WERI-Rb-1 (cell line): ENCODE measurements at places on chromosomes 16 and 17.

DNA sequence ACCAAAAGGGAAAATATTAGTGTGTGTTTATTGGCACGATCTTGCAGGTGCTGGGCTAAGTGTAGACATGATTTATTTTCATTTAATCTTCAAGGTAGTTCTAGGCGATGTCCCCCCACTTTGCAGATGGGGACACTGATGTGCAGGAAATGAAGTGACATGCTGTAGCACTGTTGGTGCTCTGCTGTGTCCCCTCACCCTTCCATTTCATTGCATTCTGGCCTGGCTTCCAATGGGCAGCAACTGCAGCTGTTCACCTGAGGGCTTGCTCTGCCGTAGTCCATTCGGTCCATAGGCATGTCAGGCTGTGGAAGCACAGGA is 123.9 kb downstream of the PRKCB start:
- no peak for DNase-seq

GRCh38 chr16:19898924-19899604 is 14.4 kb upstream of the GPRC5B start:
- DNase-seq, result peak; percentile 63

DNA sequence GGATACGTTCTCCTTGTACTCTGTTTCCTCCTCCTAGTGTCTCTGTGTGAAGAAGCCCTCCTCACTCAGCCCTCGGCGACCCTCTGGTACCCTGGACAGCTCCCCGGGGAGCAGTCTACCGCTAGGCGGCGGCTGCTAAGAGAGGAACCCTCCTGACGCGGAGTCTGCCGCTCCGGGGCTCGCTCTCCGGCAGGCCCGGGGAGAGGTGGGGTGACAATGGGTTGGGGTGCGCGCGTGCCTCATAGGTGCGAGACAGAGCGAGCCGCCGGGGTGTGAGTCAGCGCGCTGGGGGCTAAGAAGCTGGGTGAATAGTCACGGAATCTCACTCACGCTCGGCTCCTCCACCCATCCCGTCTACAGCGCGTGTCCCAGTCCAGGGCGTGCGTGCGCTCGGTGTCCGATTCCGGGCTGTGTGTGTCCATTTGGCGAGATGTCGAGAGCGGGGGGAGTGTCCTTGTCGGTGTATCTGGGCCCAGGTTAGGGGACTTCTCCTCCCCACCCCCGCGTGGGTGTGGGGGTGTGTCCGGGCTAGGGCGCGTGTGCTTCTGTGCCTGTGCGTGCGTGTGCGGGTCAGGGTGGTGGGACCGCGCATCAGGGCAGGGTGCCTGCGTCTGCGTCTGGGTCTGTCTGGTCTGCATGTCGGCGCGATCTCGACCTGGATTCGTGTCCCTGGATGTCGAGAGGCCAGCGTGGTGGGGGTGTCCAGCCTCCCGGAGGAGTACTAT is 577 bp upstream of the HS3ST2 start:
- DNase-seq, result peak; percentile 67

GRCh38 chr17:38728290-38728831 is 1.8 kb upstream of the CISD3 start:
- DNase-seq, result no peak

DNA sequence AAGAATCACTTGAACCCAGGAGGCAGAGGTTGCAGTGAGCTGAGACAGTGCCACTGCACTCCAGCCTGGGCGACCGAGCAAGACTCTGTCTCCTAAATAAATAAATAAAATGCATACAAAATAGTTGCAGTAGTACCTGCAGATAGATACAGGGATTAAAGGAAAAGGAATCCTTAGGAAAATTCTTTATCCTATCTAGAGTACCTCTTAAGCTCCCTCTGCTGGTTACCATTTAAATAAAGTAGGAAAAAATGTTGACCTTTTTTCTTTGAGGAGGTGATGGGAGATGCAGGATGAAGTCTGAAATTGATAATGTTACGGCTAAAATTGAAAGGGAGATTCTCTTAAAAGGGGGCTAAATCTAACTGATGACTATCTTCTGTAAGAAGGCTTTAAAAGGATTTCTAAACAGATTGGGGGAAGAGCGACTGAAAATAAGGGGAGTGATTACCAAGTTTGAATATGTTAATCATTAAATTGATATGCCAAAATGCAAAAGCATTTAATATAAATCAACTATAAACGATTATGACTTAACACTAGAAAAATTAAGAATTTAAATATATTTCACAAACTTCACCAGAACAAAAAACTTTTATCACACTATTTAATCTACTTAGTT is 29.4 kb downstream of the C16orf87 start:
- no peak for DNase-seq

DNA sequence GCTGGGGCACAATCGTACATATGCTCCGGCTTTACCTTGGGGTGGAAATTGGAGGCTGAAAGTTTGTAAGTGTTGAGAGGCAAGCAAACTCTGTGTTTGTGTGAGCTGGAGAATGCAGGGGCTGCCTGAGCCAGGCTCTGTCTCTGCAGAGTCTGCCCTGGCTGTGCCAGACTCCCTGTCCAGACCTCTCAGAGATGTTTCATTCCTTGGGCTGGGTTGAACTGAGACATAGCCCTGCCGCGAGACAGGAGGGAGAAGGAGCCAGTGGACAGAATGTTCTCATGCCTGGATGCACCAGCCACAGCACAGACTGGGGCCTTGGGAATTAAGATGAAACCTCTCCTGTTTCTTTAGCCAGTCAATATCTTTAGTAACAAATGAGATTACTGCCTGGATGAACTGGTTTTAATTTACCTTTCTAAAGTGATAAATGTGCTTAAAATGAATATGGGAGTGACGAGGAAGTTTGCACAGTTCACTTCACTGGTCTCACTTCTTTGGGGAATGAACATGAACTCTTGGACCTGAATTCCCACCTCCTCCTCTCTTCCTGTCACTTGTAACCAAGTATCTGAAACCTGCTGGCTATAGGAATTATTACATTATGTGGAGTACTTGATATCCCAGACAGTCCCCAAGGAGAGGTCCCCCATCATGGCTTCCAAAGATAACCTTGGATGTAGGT is 40.1 kb downstream of the YPEL2 start:
- DNase-seq, result peak; percentile 64

DNA sequence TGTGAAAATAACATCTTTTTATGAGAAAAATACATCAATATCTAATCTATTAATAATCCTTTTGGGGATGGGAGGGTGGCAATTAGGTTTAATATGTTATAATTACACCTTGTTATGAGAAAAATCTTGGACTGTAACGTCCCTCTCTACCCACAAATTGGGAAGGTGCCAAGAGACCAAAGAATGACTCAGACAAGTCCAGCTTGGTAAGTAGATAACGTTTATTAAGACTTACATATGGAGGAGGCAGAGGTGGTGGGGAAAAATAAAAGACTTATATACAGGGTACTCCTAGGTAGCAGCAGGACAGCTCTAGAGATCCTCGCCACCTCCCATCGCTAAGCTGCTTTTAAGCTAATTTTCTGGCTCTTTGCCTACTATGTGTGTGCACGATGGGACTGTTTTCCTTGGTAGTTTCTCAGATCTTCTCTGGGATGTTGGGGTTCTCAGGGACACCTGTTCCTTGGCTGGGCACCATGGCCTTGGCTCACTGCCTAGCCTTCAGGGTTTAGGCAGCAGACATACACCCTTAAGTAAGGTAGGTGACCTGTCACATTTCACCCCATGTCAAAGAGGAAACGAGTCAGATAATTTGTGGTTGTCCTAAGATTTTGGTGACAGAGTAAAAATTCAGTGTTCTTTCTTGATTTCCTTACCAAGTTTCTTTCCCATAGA is 31.5 kb downstream of the RBL2 start:
- DNase-seq, result no peak

DNA sequence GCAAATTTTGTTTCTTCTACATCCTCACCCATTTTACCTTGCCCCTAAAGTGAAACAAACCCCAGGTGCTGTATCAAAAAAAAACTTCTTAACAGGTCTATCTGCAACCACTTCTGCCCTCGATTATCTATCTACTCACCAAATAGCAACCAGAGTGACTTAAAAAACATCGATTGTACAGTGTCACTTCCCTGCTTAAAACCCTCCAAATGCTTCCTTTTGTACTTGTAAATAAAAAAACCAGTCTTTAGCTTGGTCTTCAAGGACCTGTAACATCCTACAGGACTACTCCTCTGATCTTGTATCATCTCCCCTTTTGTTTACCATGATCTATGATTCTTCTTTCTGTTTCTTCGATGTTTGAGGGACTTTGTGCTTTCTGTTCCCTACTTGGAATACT is 82.7 kb upstream of the CORO6 start:
- no peak for DNase-seq

DNA sequence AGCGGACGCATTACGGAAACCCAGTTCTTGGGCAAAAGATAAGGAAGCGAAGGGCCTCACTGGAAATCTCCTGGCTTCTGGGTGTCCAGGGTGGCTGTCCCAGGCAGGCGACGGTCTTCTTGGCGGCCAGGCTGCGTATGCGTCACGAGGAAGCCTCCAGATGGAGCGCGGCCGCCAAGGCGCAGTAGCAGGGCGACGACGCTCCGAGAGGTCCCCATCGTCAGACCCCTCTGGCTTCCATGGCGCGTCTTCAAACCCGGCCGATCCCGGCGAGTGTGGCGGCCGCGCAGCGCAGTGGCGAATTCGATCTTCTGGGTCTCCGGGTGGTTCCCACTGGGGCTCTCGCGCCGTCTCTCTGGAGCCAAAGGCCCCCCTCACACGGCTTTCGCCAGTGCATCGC is 13.8 kb upstream of the ANKRD40CL start:
- no peak for DNase-seq

DNA sequence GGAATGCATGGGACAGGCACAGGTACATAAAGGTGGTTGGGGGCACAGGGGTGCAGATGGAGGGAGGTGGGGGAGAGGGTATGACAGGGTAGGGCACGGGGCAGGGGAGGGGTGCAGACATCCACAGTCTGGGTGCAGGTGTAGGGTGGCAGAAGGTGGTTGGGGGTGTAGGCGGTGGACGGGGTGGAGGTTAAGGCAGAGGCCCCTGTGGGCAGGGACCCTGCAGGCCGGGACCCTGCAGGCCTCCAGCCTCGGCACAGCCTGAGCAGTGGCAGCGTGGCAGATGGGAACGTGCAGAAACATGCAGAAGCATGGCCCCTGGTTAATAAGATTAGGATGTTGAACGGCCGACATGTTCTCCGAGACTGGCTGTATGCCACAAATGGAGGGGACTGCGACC is 115.2 kb downstream of the RBFOX3 start:
- peak; percentile 61 for DNase-seq

GRCh38 chr16:24013864-24014645 is 178.3 kb downstream of the PRKCB start:
- peak; percentile 40 for DNase-seq

DNA sequence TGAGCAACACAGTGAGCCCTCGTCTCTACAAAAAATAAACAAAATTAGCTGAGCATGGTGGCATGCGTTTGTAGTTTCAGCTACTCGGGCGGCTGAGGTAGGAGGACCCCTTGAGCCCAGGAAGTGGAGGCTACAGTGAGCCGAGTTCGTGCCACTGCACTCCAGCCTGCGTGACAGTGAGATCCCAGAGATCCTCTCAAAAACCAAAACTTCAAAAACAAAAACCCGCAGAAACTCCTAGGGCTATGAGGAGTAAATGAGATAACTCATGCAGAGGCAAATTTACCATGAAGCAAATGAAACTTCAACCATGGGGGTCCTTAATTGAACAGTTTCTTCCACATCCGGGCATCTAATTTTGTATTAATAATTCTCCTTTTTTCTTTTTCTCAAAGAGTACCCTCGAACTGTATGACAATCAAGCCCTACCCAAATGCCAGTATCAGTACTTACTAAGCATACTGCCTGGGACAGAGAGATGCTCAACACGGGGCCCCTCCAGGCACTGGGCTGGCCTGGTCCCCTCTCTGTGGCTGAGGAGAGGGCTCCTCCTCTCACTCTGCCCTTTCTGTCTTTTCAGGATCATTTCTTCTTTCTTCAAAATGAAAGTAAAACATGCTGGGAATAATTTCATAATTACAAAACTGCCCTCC is 789 bp upstream of the PIPOX start:
- no peak for DNase-seq

DNA sequence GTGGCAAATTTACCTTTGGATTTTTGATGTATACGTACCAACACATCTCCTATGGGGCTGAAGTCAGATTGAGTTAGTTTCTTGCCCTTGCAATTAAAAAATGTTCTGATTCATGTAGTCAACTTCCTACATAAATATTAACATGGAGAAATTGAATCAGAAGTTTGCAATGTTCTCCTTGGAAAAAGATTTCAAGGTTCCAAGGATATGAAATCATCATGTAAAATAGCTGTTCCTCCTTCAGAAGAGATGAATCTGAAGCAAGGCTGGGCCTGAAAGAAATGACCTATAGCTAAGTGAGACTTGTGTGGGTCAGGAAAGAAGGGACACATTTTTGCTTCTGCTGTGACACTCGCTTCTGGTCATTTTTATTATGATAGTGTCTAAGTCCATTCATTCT is 131.7 kb downstream of the RGS9 start:
- DNase-seq, result no peak

DNA sequence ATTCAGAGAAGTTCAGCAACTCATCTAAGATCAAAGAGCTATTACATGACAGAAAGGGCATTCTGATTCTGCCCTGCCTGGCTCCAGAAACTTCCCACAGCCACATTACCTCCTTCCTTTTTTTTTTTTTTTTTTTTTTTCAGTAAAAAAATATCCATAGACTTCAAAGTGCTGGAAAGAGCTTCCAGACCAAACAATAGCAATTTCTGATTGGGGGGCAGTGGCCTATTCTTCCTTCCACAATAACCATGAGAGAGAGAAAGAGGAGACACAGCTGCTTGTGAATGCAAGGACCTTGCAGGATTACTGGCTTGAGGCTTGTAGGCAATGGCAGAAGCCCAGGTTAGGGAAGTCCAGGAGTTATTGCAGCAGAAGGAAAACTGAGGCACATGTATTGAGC is 151.0 kb upstream of the TOX3 start:
- DNase-seq, result no peak

- no peak for DNase-seq
Observed at GRCh38 chr17:60439501-60439900, 17.2 kb downstream of the CHCT1 start.

DNA sequence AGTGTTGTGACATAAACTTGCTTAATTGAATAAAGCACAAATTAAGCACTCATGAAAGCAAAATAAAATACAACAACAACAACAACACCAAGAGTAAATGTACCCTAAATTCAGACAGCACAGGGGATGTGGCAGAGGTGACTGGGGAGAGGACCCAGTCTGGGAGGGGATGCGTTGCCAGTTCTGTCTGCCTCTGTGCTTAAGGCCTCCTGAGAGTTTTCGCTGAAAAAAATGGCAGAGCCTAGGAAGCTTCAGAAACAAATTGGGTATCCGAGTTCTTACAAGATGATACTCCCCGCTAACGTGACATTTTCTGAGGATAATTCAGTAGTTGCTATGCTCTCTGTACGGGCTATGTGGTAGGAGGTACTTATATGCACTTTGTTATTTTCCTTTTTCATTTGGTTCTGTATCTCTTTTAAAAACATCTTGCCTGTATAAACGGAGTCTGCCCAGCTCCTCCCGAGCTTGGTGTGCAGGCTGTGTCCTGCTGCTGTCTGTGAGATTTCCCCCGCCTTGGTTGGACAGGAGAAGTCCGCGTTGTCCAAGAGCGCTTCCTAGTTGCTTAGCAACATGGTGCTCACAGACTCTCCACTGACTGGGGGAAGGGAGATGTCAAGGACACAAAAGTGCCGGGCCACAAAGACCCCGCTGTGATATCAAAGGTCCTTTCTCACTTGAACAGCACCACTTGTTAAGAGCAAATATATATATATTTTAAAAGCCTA is 134.2 kb upstream of the CPHXL start:
- peak; percentile 67 for DNase-seq

- no peak for DNase-seq
Observed at GRCh38 chr17:75013092-75013559, 656 bp downstream of the MRPL58 start.
